GM23248 (cell line): ENCODE measurements at places on chromosomes 1 and 21. TPM values are rescaled to one million over a fixed set of nuclear protein-coding genes. Genes with fewer than 3 reads are reported as not detected.

HMGCS2 gene
- total RNA-seq: not detected in 2 replicates

ADAM30 gene
- not detected in 2 replicates for total RNA-seq

VWA5B1 gene
- not detected in 2 replicates for total RNA-seq

ADAM15 gene
- 85.6 and 109 TPM in 2 replicates for total RNA-seq

CYP2J2 gene
- total RNA-seq: not detected in 2 replicates

TDRD5 gene
- not detected in 2 replicates for total RNA-seq

SERBP1 gene
- total RNA-seq: 204 and 214 TPM in 2 replicates

PPIAL4G gene
- not detected in 2 replicates for total RNA-seq

PRRX1 gene
- total RNA-seq: 179 and 191 TPM in 2 replicates

DNALI1 gene
- total RNA-seq: 0.32 and 0.63 TPM in 2 replicates

KLHDC8A gene
- total RNA-seq: not detected in 2 replicates

PM20D1 gene
- 0.22 TPM in 1 of 2 replicates, not detected in the other for total RNA-seq

HSD11B1 gene
- 0.54 TPM in 1 of 2 replicates, not detected in the other for total RNA-seq

MAP7D1 gene
- 160 and 224 TPM in 2 replicates for total RNA-seq

SPRR5 gene
- not detected in 2 replicates for total RNA-seq

GRCh38 chr1:234555390-234556024 lies 54.5 kb downstream of the IRF2BP2 start:
- no peak overlapping the region for H3K27ac ChIP-seq
- H3K4me1 ChIP-seq: peaks cover 19% of the 10 kb centered on the region
- H3K4me3 ChIP-seq: no peak overlapping the region
- no peak for DNase-seq

GRCh38 chr1:60133000-60133673 lies 59.6 kb upstream of the C1orf87 start:
- peak overlapping the region; percentile 70 for H3K27ac ChIP-seq
- no peaks in the 10 kb centered on the region for H3K27me3 ChIP-seq
- peak overlapping the region; percentile 53 for H3K4me3 ChIP-seq

- no peak overlapping the region for H3K27ac ChIP-seq
- H3K4me3 ChIP-seq: no peak overlapping the region
- no peaks in the 10 kb centered on the region for H3K36me3 ChIP-seq
- DNase-seq: no peak
- H3K27me3 ChIP-seq: no peaks in the 10 kb centered on the region
These were observed 33.8 kb upstream of the KCNE2 start for GRCh38 chr21:34330055-34330454.

DNA sequence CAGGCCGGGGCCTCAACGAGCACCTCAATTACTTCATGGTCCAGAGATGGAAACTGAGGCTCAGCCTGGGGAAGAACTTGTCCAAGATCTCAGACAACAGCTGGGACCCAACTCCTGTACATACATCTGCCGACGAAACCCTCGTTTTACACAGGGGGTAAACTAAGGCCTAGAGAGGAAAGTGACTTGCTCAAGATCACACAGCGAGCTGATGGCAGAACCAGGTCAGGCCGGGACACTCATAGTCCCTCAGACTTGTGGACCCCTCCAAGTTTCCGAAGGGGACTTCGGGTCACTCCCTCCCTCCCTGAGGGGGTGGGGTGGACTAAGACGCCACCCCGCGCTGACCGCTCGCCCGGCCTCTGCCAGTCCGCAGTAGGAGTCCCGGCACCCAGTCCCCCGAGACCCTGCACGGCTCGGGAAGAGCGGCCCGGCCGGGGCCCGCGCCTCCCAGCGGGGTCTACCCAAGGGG lies 430 bp downstream of the WASF2 start:
- DNase-seq: peak; percentile 56
- peaks cover 18% of the 10 kb centered on the region for H3K4me1 ChIP-seq
- H3K27ac ChIP-seq: peak overlapping the region; percentile 86
- H3K36me3 ChIP-seq: no peaks in the 10 kb centered on the region

GRCh38 chr1:214317734-214318133 lies 36.8 kb downstream of the SMYD2 start:
- no peak overlapping the region for H3K27ac ChIP-seq
- no peaks in the 10 kb centered on the region for H3K27me3 ChIP-seq
- H3K4me3 ChIP-seq: no peak overlapping the region
- 0 out of 2 replicates have a peak, but pooled peaks cover 8% of the 10 kb centered on the region for H3K36me3 ChIP-seq
- no peak for DNase-seq

DNA sequence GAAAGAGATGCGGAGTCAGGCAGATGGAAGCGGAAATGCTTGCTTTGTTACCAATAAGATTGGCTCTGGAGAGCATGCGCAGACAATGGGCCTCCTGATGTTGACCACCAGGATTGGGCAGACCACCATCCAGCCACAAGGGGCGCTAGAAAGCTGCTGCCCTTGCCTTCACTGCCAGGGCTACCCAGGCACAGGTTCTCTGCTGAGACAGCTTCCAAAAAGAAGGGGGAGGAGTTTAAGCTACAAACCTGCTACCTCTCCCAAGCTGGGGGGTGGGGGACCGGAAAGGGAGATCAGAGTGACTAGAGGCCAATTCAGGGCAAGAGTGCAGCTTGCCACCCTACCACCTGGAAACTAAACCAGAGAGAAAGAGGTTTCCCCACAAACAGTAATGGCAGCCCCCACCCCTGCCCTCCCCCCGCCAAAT lies 369.7 kb downstream of the RRAGC start:
- H3K27me3 ChIP-seq: peaks cover 17% of the 10 kb centered on the region
- H3K4me1 ChIP-seq: no peaks in the 10 kb centered on the region
- H3K4me3 ChIP-seq: no peak overlapping the region
- H3K27ac ChIP-seq: no peak overlapping the region

GRCh38 chr1:172177849-172178248 lies 242.6 kb upstream of the C1orf105 start:
- no peak for DNase-seq
- H3K36me3 ChIP-seq: no peaks in the 10 kb centered on the region
- H3K27me3 ChIP-seq: no peaks in the 10 kb centered on the region
- H3K4me3 ChIP-seq: no peak overlapping the region
- H3K27ac ChIP-seq: no peak overlapping the region

DNA sequence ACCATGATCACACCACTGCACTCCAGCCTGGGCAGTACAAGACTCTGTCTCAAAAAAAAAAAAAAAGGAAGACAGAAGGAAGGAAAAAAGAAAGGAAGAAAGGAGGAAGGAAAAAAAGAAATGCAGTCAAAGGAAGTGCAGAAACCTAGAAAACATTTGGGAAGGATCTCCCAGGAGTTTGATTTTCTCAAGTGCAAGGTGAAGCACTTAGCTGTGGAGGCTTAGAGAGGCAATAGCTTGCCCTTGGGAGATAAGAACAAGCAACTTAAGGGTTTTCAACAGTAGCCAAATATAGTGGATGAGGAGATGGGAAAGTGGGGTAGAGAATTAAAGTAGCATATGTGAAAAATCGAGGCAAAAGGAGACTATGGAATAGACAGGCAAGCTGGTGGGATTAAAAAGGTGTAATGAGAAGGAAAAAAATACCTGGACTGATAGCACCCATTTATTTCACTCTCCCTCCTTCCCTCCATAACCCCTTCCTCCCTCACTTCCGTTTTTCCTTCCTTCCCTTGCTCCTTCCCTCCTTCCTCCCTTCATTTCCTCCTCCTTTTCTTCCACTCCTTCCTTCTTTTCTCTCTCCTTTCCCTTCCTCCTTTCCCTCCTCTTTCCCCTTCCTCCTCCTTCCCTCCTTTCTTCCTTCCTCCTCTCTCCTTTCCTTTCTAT lies 6.8 kb upstream of the FAM89A start:
- H3K4me3 ChIP-seq: no peak overlapping the region
- H3K27me3 ChIP-seq: peaks cover 8% of the 10 kb centered on the region
- no peak for DNase-seq
- no peak overlapping the region for H3K27ac ChIP-seq

DNA sequence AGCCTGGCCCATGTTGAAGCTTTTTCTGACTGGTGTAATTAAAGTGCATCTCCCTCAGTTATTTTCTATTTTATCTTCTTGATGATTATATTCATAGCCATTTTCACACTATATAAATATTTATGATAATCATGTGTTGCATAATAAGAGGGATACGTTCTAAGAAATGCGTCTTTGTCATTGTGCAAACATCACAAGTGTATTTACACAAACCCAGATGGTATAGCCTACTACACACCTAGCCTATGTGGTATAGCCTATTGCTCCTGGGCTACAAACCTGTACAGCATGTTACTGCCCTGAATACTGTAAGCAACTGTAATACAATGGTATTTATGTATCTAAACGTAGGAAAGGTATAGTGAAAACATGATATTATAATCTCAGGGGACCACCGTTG lies 88.1 kb downstream of the BACH1 start:
- DNase-seq: no peak
- no peak overlapping the region for H3K27ac ChIP-seq
- H3K4me1 ChIP-seq: peaks cover 6% of the 10 kb centered on the region; the same call in 1 of the 2 replicates
- no peaks in the 10 kb centered on the region for H3K36me3 ChIP-seq
- H3K4me3 ChIP-seq: no peak overlapping the region

GRCh38 chr1:223496883-223497282 lies 103.7 kb downstream of the CCDC185 start:
- peaks cover 17% of the 10 kb centered on the region for H3K4me1 ChIP-seq
- no peaks in the 10 kb centered on the region for H3K36me3 ChIP-seq
- no peak overlapping the region for H3K4me3 ChIP-seq
- H3K27me3 ChIP-seq: no peaks in the 10 kb centered on the region
- DNase-seq: no peak
- no peak overlapping the region for H3K27ac ChIP-seq

- peaks cover 7% of the 10 kb centered on the region; the same call in 1 of the 2 replicates for H3K4me1 ChIP-seq
- no peaks in the 10 kb centered on the region for H3K36me3 ChIP-seq
- DNase-seq: no peak
- no peak overlapping the region for H3K27ac ChIP-seq
- H3K4me3 ChIP-seq: no peak overlapping the region
These were observed 30.3 kb downstream of the SSBP3 start for GRCh38 chr1:54375712-54376429.

GRCh38 chr21:38741950-38742256 lies 63.8 kb upstream of the ETS2 start:
- no peak overlapping the region for H3K4me3 ChIP-seq
- H3K27me3 ChIP-seq: no peaks in the 10 kb centered on the region
- H3K27ac ChIP-seq: no peak overlapping the region
- no peak for DNase-seq
- H3K36me3 ChIP-seq: no peaks in the 10 kb centered on the region

DNA sequence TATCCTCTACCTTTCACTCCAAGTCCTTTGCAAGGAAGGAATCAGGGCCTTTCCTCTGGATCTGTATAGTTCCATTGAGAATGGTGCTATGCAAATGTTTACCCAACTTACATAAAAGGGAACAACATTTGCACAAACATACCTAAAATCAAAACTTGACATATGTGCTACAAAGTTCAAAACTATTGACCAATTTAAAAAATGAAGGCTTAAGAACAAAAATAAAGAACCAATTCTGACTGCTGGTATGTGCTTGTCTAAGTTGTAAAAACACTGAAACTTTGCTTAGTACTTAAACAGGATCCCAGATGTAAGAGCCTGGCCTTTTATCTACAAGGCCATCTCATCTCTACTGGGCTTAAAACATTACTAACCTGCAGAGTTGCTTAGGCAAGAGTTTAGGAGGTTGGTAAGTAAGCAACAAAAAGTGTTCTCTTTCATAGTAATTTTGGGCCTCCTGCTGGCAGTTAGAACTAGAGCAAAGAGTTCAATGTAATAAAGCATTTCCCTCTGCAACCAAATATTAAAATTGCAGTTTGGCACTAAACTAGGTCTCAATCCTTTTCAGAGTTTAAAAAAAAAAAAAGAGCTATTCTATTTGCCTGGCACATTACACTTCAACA lies 2.0 kb downstream of the SCMH1 start:
- peak; percentile 73 for DNase-seq
- H3K4me1 ChIP-seq: peaks cover 18% of the 10 kb centered on the region
- H3K27ac ChIP-seq: peak overlapping the region; percentile 62
- H3K36me3 ChIP-seq: no peaks in the 10 kb centered on the region
- H3K4me3 ChIP-seq: peak overlapping the region; percentile 78

- 0 out of 2 replicates have a peak, but pooled peaks cover 3% of the 10 kb centered on the region for H3K36me3 ChIP-seq
- H3K4me3 ChIP-seq: no peak overlapping the region; the same call in 1 of the 2 replicates
- no peaks in the 10 kb centered on the region for H3K27me3 ChIP-seq
- H3K4me1 ChIP-seq: peaks cover 29% of the 10 kb centered on the region
- no peak for DNase-seq
These were observed 1.9 kb upstream of the GNB1 start for GRCh38 chr1:1892763-1893120.

- no peak overlapping the region for H3K4me3 ChIP-seq
- DNase-seq: peak; percentile 72
- H3K27me3 ChIP-seq: peaks cover 10% of the 10 kb centered on the region
- H3K36me3 ChIP-seq: no peaks in the 10 kb centered on the region
- no peak overlapping the region for H3K27ac ChIP-seq
- no peaks in the 10 kb centered on the region for H3K4me1 ChIP-seq
These were observed 167.7 kb upstream of the CSF3R start for GRCh38 chr1:36650200-36651065.

GRCh38 chr1:156705321-156705917 lies at the start of gene CRABP2:
Gene CRABP2, minus strand, starts transcription at chr1:156705583. Its CDS starts 137 bp downstream, at chr1:156705446.
- no peaks in the 10 kb centered on the region for H3K27me3 ChIP-seq
- H3K36me3 ChIP-seq: no peaks in the 10 kb centered on the region
- H3K4me1 ChIP-seq: peaks cover 63% of the 10 kb centered on the region
- DNase-seq: peak; percentile 62
- H3K4me3 ChIP-seq: peak within 1 kb of the TSS; percentile 71

GRCh38 chr21:33313183-33313582 lies 11.6 kb upstream of the IFNAR1 start:
- no peak for DNase-seq
- 0 out of 2 replicates have a peak, but pooled peaks cover 3% of the 10 kb centered on the region for H3K27me3 ChIP-seq
- no peak overlapping the region for H3K4me3 ChIP-seq
- H3K27ac ChIP-seq: no peak overlapping the region
- H3K4me1 ChIP-seq: no peaks in the 10 kb centered on the region

DNA sequence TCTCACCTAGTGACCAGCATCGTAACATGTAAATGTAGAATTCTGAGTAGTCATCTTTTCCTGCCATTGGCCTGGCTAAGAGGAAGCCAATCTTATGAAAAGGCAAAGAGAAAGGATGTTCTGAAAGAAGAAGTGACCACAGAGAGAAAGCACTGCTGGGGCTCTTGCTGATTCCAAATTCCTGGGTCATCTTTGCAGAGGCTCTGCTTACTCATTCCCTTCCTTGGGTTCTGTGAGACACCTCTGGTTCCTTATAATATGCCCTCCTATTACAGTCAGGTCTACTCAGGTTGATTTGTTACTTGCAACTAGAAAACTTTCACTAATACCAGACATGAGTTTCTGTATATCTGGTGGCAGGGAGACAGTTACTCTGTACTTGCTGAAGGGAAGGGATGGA lies 198.8 kb upstream of the C8B start:
- 0 out of 2 replicates have a peak, but pooled peaks cover 6% of the 10 kb centered on the region for H3K27me3 ChIP-seq
- peaks cover 35% of the 10 kb centered on the region for H3K4me1 ChIP-seq
- no peak overlapping the region for H3K4me3 ChIP-seq
- no peaks in the 10 kb centered on the region for H3K36me3 ChIP-seq

GRCh38 chr1:115258302-115258866 lies 79.7 kb downstream of the NGF start:
- H3K27me3 ChIP-seq: no peaks in the 10 kb centered on the region
- peaks cover 20% of the 10 kb centered on the region for H3K4me1 ChIP-seq
- peak; percentile 90 for DNase-seq
- no peak overlapping the region for H3K4me3 ChIP-seq

GRCh38 chr1:156572663-156573018 lies 276 bp upstream of the IQGAP3 start:
- H3K4me1 ChIP-seq: peaks cover 15% of the 10 kb centered on the region
- no peak overlapping the region for H3K27ac ChIP-seq
- no peaks in the 10 kb centered on the region for H3K27me3 ChIP-seq
